Smooth muscle cell of trachea (primary cell): ENCODE measurements at places on chromosomes 1 and 21. TPM values are rescaled to one million over a fixed set of nuclear protein-coding genes. Genes with fewer than 3 reads are reported as not detected.

LCE2C gene
- total RNA-seq = not detected in 2 replicates

PDZK1IP1 gene
- total RNA-seq = 0.50 TPM in 1 of 2 replicates, not detected in the other

ZNF124 gene
- 29.5 and 37.7 TPM in 2 replicates for total RNA-seq

PRR9 gene
- total RNA-seq = not detected in 2 replicates

CRYAA gene
- not detected in 2 replicates for total RNA-seq

NR1I3 gene
- total RNA-seq = not detected in 2 replicates

WNT9A gene
- 1.7 and 3.5 TPM in 2 replicates for total RNA-seq

LELP1 gene
- total RNA-seq = not detected in 2 replicates

HMGCS2 gene
- total RNA-seq = not detected in 2 replicates

CENPL gene
- 7.8 and 25.6 TPM in 2 replicates for total RNA-seq

SELP gene
- not detected in 2 replicates for total RNA-seq

NECTIN4 gene
- under 0.01 and 0.17 TPM in 2 replicates for total RNA-seq

VWA5B1 gene
- total RNA-seq = not detected in 2 replicates

OPTC gene
- total RNA-seq = not detected in 2 replicates

ACTN2 gene
- under 0.01 TPM in 2 replicates for total RNA-seq

ABCA4 gene
- 0.17 TPM in 1 of 2 replicates, not detected in the other for total RNA-seq

RHD gene
- total RNA-seq = not detected in 2 replicates

ATP1A4 gene
- total RNA-seq = not detected in 2 replicates

DRAXIN gene
- under 0.01 and 0.17 TPM in 2 replicates for total RNA-seq

PRRX1 gene
- total RNA-seq = 194 and 270 TPM in 2 replicates

TRIM67 gene
- under 0.01 TPM in 1 of 2 replicates, not detected in the other for total RNA-seq

DDI2 gene
- total RNA-seq = 14.5 and 19.0 TPM in 2 replicates

ADGRB2 gene
- 7.4 and 25.0 TPM in 2 replicates for total RNA-seq

GBP1 gene
- total RNA-seq = 25.5 and 38.5 TPM in 2 replicates

PHGDH gene
- total RNA-seq = 110 and 146 TPM in 2 replicates

TTC22 gene
- under 0.01 TPM in 2 replicates for total RNA-seq
